ENCODE measurements at places on chromosomes 11 and 22. TPM values are rescaled to one million over a fixed set of nuclear protein-coding genes. Genes with fewer than 3 reads are reported as not detected.

DNA sequence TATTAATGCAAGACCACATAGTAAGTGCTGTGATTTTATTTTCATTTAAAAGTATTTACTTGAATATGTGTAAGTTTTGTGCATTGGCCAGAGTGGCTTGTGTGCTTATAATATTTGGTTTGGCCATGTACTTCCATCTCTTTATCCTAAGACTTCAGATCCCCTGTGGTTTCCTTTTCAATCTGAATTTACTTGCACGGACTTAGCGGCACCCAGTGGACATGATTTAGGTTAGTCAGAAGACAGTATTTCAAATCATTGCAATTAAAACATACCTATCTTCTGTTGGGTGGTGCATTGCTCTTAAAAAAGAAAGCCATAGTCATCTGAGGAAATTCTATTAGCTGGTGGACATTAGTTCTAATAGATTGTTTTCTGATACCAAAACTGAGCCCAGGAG is 30.7 kb downstream of the PIWIL4 start:
- no peak for DNase-seq

DNA sequence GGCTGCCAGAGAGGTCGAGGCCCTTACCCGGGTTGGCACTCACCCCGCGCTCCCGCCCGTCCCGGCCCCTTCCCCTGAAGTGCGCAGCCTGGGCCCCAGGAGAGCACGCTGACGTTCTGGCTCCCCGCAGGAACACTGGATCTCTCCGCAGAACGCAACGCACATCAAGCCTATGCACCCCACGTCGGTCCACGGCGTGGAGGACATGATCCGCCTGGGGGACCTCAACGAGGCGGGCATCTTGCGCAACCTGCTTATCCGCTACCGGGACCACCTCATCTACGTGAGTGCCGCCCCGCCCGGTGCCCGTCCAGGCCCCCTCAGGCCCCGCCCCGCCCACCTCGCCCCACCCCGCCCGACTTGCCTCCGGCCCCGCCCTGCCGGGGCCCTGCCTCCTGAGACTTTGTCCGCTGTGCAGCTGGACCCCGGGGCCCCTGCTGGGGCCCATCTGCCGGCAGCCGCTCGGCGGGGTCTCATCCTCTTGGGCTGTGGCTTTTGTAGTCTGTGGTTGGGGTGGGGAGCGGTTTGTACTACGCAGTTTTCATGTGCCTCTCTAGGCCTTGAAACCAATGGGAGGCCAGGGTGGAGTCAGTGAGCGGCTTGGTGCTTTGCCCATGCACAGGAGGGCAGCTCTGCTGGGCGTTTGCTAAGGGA is 19.7 kb downstream of the MYO7A start:
- no peak for DNase-seq

RASGRP2 gene
- total RNA-seq, result 10.8 TPM

- DNase-seq, result no peak
These were observed 27.2 kb upstream of the TMEM123 start for GRCh38 chr11:102479733-102480132.

DNA sequence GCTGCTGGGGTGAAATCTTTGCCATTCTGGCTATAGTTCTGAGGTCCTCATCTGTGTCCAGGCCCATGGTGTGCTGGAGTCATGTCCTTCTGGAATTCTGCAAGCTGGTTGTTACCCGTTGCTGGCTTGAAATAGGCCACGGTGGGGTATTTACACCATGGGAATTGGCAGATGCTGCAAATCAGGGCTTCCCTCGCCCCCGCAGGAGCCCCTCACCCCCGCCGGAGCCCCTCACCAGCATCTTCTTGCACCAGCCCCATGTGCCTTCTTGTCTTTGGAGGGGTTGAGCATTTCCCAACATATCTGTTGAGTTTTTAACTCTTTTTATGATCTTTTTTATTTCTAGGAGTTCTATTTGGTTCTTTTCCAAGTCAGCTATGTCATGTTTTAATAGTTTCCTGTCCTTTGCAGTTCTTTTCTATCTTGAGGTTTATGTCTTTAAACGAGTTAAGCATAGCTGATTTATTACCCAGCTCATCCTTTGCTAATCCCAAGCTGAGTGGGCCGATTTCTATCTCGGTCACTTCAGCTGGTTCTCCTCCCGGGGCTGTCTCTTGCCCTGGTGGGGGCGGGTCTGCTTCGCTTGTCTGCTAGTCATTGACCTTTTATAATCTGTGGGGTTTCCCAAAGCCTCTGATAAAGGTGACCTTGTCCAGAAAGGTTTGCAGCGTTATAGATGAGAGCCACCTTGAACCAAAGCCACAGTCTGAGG is 17.6 kb downstream of the ANO1 start:
- DNase-seq, result no peak

- no peak for DNase-seq
These were observed 44.1 kb downstream of the PAX6 start for GRCh38 chr11:31767066-31767465.

TRIM68 gene
- total RNA-seq, result 7.0 TPM

DNA sequence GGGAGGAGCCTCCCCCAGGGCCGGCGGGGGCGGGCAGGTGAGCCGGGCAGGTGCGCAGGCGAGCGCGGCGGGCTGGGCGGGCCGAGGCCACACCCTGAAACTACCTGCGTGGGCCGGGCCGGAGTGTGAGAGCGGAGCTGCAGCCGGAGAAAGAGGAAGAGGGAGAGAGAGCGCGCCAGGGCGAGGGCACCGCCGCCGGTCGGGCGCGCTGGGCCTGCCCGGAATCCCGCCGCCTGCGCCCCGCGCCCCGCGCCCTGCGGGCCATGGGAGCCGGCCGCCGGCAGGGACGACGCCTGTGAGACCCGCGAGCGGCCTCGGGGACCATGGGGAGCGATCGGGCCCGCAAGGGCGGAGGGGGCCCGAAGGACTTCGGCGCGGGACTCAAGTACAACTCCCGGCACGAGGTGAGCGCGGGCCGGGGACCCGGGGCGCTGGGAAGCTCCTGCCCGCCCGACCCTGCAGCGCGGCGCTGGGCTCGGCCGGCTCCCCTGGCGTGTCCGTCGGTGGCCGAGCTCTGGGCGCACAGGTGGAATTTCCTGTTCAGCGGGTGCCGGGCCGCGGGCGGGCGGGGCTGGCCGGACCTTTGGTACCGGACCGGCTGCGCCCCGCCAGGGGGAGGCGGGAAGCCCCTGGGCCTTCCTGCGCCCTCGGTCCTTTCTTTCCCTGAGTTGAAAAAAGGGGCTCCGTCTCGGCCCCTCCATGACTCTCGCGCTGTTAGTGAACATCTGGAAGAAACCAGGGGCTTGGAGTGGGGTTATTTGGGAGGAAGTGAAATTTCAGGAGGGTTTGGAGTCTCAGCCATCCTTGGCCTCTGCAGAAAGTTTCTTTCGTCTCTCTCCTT is at the start of gene ST14:
ST14 (plus strand) TSS at position 126 of the 841 bp plus-strand sequence; CDS start at position 324, 198 bp downstream.
- no peak for DNase-seq

- DNase-seq, result no peak
These were observed 23.1 kb downstream of the JRKL start for GRCh38 chr11:96412761-96413381.

DNA sequence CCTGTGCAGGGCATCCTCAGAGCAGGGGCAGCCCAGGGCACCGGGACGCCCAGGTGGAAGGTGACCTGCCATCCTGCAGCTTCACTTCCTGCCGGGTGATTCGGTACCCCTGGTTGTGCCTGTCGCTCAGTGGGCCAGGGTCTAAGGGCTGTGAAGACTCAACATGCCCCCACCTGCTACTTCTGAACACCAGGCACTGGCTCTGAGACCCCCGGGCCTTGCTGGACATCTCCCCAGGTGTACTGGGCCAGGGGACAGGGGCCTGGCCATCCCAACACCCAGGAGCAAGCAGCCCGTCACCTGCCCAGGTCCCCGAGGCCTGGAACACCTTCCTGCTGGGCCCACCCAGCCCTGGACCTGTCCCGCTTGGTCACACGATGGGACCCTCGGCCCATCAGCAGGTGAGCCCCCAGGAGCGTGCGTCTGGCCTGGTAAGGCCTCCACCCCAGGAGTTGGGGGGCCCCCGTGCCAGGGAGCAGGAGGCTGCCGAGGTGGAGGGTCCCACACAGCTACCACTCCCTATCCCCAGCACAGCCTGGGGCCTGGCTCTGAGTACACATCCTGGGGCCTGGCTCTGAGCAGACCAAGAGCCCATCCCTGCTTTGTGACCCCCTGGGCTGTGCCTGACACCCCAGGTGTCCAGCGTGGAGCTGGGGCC is 3.9 kb upstream of the MUC5B start:
- no peak for DNase-seq

DNA sequence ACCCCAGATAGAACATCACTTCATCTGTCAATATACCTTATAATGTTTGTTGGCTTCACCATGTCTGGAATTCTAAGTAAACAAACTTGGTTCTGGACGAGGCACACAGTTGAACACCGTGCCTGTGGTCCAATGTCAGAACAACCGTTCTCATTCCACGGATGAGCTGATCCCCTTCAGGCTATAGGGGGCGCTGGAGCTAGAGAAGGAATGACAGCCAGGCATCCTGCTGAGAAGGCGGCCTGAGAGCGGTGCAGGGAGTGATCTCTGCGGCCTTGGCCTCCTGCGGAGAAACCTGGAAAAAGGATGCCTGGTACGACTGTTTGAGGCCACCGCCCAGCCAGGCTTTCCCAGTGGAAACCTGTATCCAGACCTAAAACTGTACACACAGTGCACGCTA is 48.7 kb downstream of the FDX1 start:
- DNase-seq, result no peak

GRCh38 chr11:110000031-110000502 is 93.1 kb upstream of the ZC3H12C start:
- DNase-seq, result no peak

DNA sequence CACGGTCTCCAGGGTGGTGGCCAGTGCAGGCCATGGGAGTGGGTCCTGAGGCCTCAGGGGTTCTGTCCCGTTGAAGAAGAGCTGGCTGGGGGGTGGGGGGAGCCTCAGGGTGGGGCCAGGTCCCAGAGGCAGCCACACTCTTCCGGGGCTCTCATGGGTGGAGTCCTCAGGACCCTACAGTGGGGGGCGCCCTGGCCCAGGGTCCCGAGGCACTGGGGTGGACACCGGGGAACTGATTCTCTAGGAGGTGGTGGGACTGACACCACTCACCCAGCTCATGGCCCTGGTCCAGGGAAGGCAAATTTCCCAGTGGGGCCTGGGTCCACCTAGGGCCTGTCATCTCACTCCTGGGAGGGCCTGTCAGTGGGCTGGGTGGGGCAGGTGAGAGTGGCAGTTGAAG is 12.8 kb downstream of the GGT5 start:
- no peak for DNase-seq

DNA sequence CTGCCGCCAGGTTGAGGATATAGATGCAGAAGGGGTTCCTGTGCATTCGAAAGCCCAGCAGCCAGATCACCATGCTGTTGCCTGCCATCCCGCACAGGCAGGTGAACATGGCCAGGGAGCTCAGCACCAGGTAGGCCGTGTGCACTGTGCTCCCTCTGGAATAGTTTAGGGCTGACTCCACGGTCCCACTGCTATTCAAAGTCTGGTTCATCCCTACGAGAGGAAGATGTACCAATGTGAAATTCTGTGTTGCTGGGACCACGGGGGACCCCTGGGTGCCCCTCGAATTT is at the start of gene MRGPRD:
MRGPRD (minus strand) TSS at position 211 of the 290 bp plus-strand sequence; CDS start at position 211, 0 bp downstream.
- no peak for DNase-seq

GRCh38 chr11:10314199-10315072 is 9.6 kb downstream of the ADM start:
- DNase-seq, result no peak

DNA sequence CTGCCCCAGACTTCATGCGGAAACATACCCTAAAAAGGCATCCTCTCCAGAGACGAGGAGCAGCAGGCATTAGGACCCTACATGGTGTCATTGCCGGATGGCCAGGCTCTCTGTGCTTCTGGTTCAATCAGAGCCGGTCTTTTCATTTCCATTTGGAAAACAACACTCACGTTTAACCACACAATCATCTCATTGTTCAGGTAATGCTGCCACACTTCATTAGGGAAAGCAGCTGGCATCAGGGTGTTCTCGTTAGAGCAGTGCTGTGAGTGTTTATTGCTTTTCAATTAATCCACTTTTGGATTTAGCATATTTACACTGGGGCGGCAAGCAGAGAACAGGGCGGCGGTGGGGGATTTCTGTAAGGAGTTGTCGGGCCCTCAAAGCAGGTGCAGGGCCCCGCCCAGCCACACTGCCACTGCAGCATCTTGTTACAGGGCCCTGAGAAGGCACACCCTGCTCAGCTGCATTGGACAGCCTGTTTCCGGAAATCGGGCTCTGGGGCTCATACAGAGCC is 338.6 kb downstream of the SHANK2 start:
- DNase-seq, result no peak

DNA sequence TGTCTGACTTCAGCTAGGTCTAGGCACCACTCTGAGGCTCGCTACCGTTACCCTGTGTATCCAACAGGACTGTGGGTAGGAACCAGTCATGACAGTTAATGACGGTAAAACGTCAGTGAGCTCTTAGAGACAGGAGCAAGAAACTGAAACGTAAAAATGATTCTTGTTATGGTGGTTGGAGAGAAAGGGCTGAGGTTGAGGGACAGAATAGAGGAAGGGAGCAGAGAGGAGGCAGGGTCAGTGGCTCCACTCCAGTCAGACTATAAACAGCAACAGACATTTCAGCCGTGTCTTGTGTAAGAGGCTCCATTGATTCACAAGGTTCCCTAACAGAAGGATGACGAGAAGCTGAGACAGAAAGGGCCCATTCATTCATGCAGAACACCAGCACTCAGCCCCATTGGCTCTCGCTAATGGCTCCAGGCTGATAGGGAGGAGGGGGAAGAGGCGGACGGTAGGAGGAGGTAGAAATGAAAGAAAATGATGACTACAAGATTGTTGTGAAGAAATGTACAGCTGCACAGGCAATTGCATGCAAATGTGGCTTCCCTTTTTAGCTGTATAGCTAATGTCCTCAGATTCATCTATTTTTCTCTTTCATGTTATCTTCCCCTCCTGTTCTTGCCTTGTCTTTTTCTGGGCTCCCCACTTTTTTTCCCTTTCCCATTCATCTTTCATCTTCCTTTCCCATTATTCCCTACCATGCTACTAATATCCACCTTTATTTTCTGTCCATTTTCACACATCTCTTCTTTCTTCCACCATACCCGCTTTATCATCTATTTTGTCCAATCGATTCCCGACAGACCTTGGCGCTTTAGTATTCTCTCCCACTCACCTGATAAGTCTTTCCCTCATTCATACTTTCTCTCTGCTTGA is 34.3 kb downstream of the ETS1 start:
- no peak for DNase-seq

GRCh38 chr11:34499719-34500500 is 13.7 kb downstream of the ELF5 start:
- DNase-seq, result no peak

SAA4 gene
- not detected for total RNA-seq

SHANK3 gene
- 61.3 TPM for total RNA-seq

MRGPRE gene
- not detected for total RNA-seq

DNA sequence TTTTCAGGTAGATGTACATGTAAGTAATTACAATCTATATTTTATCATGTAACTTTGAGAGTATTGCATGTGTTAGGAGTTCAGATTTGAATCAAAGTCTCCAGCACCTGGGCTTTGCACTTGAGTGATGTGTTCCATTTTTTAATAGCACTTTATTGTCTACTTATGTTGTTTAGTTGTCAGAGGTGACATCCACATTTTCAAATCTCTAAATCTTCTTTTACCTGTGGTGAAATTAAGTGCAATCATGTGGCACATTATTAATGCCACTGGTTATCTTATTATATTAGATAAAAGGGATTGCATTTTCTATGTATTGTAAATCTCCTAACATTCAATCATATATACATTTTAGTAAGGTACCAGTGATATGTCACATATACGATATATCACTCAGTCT is 333.4 kb downstream of the AASDHPPT start:
- no peak for DNase-seq

GRCh38 chr22:16955081-16955480 is 52.9 kb downstream of the GAB4 start:
- DNase-seq, result no peak

TMEM191C gene
- 0.31 TPM for total RNA-seq

GRCh38 chr11:14364322-14364721 is 5.3 kb upstream of the RRAS2 start:
- no peak for DNase-seq

- DNase-seq, result no peak
These were observed 115.4 kb downstream of the BRD1 start for GRCh38 chr22:49712195-49712791.

Data from omental fat pad (tissue), 4 donors.